ENCODE measurements at places on chromosomes 4 and X. TPM values are rescaled to one million over a fixed set of nuclear protein-coding genes. Genes with fewer than 3 reads are reported as not detected.

- no peaks in the 10 kb centered on the region for H3K27me3 ChIP-seq
- H3K36me3 ChIP-seq: no peaks in the 10 kb centered on the region
- DNase-seq: no peak
- H3K27ac ChIP-seq: no peak overlapping the region
Observed at GRCh38 chrX:2284133-2284532, 216.6 kb downstream of the DHRSX start.

DNA sequence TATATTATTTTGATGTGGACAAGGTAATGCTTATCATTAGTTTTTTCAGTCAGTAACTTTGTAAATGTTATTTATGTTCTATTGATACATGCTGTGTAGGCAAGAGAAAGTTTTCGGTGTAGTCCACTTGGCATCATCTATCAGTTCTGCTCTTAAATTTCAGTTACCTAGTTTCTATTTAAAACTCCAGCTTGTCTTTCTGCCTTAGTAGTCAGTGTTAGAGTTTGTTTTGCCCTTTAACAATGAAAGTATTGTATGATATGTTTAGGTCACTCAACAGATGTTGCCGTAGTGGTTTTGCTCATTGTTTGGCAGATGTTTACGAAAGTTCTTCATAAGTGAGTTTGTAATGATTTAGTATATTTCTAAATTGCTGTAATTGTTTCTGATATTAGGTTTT lies 34.9 kb upstream of the FHDC1 start:
- no peak overlapping the region for H3K27ac ChIP-seq
- H3K27me3 ChIP-seq: no peaks in the 10 kb centered on the region
- H3K4me3 ChIP-seq: no peak overlapping the region
- peaks cover under 1% of the 10 kb centered on the region for H3K36me3 ChIP-seq

GRCh38 chr4:67014592-67014991 lies 530.7 kb downstream of the CENPC start:
- no peaks in the 10 kb centered on the region for H3K4me1 ChIP-seq
- DNase-seq: no peak
- H3K27me3 ChIP-seq: no peaks in the 10 kb centered on the region
- no peak overlapping the region for H3K27ac ChIP-seq
- H3K36me3 ChIP-seq: no peaks in the 10 kb centered on the region
- no peak overlapping the region for H3K4me3 ChIP-seq

DNA sequence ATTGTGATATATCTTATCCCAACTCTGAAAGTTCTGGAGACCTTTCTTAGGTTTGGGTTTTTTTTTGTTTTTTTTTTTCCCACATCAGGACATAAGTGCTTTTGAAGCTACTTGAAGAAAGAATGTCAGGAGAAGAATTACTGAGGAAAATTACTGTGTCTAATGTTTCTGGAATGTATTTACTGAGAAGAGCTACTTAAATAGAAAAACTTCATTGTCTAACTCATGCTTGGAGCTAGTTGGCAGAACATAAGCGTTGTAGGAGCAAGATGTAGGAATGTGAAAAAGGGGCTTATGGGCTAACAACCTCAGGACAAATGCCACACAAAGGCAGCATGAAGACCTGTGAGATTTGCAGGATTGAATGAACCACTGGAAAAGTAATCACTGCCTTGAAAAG lies 166.6 kb upstream of the GLRA2 start:
- H3K36me3 ChIP-seq: no peaks in the 10 kb centered on the region
- H3K4me3 ChIP-seq: no peak overlapping the region
- H3K27me3 ChIP-seq: no peaks in the 10 kb centered on the region
- H3K27ac ChIP-seq: no peak overlapping the region
- no peaks in the 10 kb centered on the region for H3K4me1 ChIP-seq

GRCh38 chr4:140926672-140927071 lies 170.5 kb upstream of the TBC1D9 start:
- no peak overlapping the region for H3K4me3 ChIP-seq
- H3K27me3 ChIP-seq: no peaks in the 10 kb centered on the region
- DNase-seq: no peak
- no peaks in the 10 kb centered on the region for H3K4me1 ChIP-seq
- no peaks in the 10 kb centered on the region for H3K36me3 ChIP-seq

GRCh38 chr4:48065587-48066052 lies 49.0 kb downstream of the NIPAL1 start:
- no peaks in the 10 kb centered on the region for H3K27me3 ChIP-seq
- H3K4me3 ChIP-seq: no peak overlapping the region
- DNase-seq: no peak

DNA sequence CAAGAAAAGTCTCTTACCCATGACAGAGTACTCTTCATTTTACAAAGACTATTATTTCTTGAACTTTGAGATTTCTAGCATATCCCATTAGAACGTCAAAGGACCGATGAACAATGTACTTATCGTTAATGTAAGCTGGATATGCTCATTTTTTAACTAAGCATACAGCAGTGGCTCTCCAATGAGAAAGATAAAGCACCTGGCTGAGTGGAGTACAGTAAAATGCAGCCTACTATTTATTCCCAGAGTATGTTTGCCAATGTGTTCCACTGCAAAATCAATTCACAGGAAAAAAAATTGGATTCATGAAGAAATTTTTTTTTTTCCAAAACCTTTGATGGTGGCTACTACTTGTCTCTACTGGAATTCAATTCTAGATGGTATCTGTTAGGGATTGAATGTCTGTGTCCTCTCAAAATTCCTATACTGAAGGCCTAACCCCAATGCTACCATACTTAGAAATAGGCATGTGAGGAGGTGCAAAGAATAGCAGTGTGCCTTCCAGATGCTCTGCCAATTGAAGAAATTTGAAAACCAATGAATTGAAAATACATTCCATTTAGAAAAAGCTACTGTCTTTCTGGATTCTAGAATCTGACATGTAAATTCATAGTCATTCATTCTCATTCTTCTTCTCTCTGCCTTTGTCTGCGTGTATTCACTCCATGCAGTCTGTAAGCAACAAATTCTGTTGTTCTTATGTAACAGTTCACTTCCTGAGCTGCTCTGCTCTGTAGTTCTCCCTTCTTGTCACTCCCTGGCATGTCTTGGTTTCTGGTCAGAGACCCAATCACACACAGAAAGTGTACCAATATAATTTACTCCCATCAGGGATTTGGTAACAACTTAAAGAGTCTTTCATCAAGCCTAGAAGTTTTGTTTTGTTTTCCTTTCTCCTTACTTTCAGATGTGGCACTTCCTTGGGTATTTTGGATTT lies 61.4 kb downstream of the PAPSS1 start:
- H3K4me3 ChIP-seq: no peak overlapping the region
- H3K27ac ChIP-seq: no peak overlapping the region
- peaks cover 29% of the 10 kb centered on the region for H3K36me3 ChIP-seq

- no peaks in the 10 kb centered on the region for H3K4me1 ChIP-seq
- H3K4me3 ChIP-seq: no peak overlapping the region
- DNase-seq: no peak
- no peaks in the 10 kb centered on the region for H3K27me3 ChIP-seq
- H3K27ac ChIP-seq: no peak overlapping the region
Observed at GRCh38 chr4:19776929-19777328, 474.8 kb upstream of the SLIT2 start.

DNA sequence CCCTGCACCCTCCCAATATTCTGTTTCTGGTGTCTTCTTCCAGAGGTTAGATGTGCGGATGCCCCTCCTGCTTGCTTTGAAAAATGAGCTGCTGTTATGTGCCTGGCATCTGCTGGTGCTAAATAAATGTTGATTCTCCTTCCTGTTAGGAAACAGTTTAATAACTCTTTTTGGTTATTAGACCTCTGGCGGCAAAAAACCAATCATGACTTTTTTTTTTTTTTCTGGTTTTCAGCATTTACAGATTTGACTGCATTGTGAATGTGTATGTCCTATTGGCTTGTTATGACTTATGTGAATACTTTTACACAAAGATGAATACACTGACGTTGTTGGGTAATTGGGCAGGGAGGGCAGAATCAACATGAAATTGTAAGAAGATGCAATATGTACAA lies 13.6 kb upstream of the TMEM156 start:
- no peaks in the 10 kb centered on the region for H3K36me3 ChIP-seq
- peak overlapping the region; percentile 86 for H3K27ac ChIP-seq
- peak overlapping the region; percentile 87 for H3K4me3 ChIP-seq
- DNase-seq: peak; percentile 56

DNA sequence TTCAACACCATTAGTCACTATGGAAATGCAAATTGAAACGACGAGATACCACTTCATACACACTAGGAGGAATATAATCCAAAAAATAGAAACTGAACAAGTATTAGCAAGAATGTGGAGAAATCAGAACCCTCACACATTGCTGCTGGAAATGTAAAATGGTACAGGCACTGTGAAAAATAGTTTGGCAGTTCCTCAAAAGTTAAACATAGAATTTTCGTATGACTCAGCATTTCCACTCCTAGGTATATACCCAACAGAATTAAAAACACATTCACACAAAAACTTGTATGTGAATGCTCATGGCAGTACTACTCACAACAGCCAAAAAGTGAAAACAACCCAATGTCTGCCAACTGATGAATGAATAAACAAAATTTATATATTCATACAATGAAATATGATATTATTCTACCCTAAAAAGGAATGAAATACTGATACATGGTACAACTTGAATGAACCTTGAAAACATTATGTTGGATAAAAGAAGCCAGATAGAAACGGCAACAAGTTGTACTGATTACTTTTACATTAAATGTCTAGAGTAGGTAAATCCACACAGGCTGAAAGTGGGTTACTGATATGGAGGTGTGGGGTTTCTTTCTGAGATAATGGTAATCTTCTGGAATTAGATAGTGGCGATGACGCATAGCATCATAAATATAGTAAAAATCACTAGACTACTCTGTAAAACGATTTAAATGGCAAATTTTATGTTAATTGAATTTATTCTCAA lies 22.3 kb downstream of the TEC start:
- no peak for DNase-seq
- no peaks in the 10 kb centered on the region for H3K36me3 ChIP-seq
- no peaks in the 10 kb centered on the region for H3K4me1 ChIP-seq
- no peak overlapping the region for H3K4me3 ChIP-seq

GRCh38 chr4:148814030-148814429 lies 371.8 kb upstream of the NR3C2 start:
- no peak overlapping the region for H3K4me3 ChIP-seq
- H3K4me1 ChIP-seq: no peaks in the 10 kb centered on the region
- no peak overlapping the region for H3K27ac ChIP-seq
- no peak for DNase-seq
- H3K27me3 ChIP-seq: no peaks in the 10 kb centered on the region

DNA sequence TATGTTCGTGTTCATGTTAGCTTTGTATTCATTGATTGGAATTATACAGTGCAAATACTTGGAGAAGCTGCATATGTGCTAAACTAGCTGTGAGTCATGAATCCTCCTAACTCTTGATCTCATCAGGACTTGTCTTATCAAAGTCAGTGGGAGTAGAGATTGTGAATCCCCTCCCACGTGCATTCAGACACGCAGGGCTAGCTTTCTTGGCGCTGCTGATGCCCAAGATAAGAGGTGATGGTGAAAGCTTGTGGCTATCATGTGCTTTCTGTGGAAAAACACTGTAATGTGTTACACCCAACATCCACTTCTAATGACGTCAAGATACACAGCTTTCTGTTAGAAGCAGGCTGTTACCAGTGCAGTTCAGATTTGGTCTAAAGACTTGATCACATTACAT lies 348.7 kb upstream of the HAND2 start:
- DNase-seq: no peak
- no peak overlapping the region for H3K4me3 ChIP-seq
- H3K27ac ChIP-seq: no peak overlapping the region
- no peaks in the 10 kb centered on the region for H3K36me3 ChIP-seq
- H3K4me1 ChIP-seq: no peaks in the 10 kb centered on the region

GRCh38 chrX:2497961-2498780 lies 2.6 kb downstream of the DHRSX start:
- DNase-seq: no peak
- no peak overlapping the region for H3K27ac ChIP-seq
- peaks cover 22% of the 10 kb centered on the region for H3K4me1 ChIP-seq
- no peaks in the 10 kb centered on the region for H3K36me3 ChIP-seq
- peak overlapping the region; percentile 73 for H3K4me3 ChIP-seq

- H3K4me3 ChIP-seq: no peak overlapping the region
- DNase-seq: no peak
- H3K27ac ChIP-seq: no peak overlapping the region
- no peaks in the 10 kb centered on the region for H3K36me3 ChIP-seq
Observed at GRCh38 chrX:52416816-52417215, 48.0 kb downstream of the XAGE2 start.

DNA sequence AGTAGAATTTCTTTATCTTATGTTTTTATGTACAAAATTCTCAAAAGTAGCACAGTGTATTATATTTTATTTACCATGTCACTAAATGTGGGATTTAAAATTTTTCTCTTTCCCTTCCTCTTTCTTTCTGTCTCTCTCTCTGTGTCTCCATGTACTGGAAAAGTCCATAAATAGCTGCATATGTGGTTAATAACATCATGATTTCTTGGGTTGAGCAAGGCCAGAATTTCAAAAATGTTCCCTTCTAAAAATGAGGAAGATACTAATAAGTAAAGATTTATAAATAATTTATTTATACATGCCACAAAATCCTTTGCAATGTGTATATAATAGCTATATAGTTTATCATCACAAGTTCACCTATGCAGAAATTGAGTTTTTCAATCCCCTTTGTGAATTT lies 29.1 kb upstream of the DKK2 start:
- no peak overlapping the region for H3K4me3 ChIP-seq
- no peaks in the 10 kb centered on the region for H3K27me3 ChIP-seq
- DNase-seq: no peak
- H3K4me1 ChIP-seq: no peaks in the 10 kb centered on the region
- no peak overlapping the region for H3K27ac ChIP-seq

GRCh38 chrX:148501386-148502066 lies 1.1 kb downstream of the AFF2 start:
- no peak for DNase-seq
- H3K4me3 ChIP-seq: no peak overlapping the region

DNA sequence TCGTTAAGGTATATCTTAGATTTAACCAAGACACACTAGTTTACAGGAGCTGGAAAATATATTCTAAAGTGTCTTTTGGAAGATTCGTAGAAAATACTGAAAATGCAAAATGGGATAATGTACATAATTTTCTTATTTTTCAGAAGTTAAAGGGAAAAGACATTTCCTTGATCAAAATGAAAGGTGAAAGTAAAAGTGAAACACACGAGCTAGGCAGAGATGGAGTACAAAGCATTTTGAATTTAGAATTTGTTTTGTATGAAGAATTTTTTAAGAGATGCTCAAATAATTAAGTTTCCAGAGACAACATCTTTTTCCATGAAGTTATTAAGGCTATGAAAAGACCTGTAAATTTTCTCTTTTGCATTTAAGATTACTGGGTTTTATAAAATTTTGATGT lies 2192.6 kb upstream of the AGA start:
- no peaks in the 10 kb centered on the region for H3K27me3 ChIP-seq
- no peaks in the 10 kb centered on the region for H3K4me1 ChIP-seq
- H3K4me3 ChIP-seq: no peak overlapping the region
- H3K36me3 ChIP-seq: no peaks in the 10 kb centered on the region

DNA sequence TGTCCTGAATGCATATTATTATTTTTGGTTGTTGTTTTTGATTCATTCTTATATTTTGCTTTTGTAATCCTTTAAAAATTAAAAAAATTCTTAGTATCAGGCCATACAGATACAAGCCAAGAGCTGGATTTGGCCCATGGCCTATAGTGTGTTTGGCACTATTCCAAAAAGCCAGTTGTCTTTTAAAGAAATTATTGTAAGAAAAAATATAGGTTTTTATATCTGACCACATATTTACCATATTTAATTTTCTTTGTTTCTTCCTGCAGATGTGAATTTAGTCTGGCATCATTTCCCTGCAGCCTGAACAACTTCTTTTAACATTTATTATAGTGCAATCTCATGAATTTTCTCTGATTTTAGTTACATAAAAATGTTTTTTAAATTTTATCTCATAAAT lies 652.8 kb upstream of the NR3C2 start:
- no peak overlapping the region for H3K27ac ChIP-seq
- H3K4me1 ChIP-seq: no peaks in the 10 kb centered on the region
- H3K4me3 ChIP-seq: no peak overlapping the region

The SAGE1 gene
- not detected for total RNA-seq

The FRAS1 gene
- not detected for total RNA-seq

The FRG1 gene
- total RNA-seq: 71.9 TPM

The KLHL13 gene
- total RNA-seq: 0.27 TPM

All from CD4-positive, CD25-positive, alpha-beta regulatory T cell (primary cell).